ENCODE measurements at places on chromosomes 7 and 10.
A peak's percentile ranks its signal among the peaks of the same experiment; 100 is the strongest.

DNA sequence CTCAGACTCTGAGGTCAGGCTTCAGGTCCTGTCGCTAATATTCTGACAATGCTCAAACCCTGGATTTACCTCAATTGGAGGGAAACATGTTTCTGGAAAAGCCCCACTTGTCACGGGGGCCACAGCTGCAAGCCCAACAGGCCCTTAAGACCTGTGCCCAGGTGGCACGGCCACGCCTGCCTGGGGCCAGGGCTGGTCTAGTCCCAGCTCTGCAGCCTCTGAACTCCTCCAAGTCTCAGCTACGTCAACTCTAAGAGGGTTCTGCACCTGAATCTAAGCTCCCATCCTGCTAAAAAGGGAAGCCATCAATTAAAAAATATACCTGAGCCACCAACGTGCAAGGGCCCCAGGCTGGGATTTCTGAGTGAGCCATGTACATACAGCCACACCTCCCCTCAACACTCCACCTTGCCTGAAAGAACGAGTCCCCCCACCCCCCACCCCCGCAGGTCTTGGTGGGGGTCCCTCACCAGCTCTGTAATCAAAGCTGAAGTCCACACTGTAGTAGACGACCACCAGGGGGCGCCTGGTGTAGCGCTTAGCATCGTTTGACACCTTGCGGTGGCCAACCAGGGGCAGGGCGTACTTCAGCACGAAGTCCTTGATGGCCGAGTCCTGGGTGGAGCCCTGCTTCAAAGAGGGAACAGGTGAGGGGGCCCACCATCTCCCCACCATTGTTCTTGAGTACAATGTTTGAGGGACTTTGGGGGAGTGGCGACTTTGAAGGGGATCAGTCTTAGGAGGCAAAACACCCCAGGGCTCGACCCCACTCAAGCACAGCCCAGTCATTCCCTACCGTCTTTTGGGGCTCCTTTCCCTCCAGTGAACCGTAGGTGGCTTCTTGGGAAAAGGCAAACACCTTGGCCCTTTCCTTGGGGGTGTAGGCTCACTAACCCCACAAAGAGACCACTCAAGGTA is 22.6 kb downstream of the PDIA4 start:
- DNase-seq, result peak; percentile 92

DNA sequence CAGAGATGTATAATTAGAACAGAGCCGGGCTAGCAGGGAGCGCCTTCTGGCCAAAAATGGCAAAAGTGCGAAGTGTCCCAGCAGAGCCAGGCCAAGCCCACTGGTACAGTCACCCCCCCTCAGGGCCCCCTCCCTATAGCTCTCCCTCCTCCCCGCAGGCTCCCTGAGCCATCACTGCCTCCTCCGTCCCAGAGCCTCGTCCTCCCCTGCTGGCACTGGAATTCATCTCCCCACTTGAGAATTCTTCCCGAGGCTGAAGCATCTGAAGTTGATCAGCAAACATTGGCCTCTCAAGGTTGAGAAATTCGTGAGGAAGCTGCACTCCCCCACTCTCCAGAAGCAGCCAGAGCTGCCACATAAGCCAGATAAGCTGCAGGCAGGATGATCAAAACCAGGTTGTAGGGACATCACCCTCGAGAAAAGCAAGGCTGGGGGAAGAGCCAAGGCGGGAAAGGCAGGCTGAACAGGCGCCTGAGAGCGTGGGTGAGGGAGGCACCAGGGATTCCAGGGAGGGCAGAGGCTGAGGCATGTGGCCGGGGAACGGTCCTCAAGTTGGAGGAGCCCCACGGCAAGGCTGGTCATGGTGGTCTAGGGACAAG is 23.4 kb downstream of the CAMK2G start:
- DNase-seq, result no peak

DNA sequence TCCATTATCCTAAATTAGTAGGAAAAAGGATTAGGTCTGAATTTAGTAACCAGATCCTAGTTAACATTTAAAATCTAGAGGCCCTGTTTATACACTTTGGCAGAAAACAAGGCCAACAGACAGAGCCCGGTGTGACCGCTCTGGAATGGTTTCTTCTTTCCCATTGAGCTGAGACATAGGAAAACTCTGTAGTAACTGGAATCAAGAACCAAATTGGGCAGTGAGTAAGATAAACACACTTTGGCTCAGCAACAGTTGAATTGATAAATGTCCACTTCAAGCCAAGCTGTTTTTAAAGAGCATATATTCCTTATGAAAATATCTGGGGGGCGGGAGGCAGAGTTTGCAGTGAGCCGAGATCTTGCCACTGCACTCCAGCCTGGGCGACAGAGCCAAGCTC is 343.7 kb upstream of the SEMA3A start:
- no peak for DNase-seq

GRCh38 chr10:50367732-50368131 is 116.4 kb upstream of the ASAH2 start:
- no peak for DNase-seq

DNA sequence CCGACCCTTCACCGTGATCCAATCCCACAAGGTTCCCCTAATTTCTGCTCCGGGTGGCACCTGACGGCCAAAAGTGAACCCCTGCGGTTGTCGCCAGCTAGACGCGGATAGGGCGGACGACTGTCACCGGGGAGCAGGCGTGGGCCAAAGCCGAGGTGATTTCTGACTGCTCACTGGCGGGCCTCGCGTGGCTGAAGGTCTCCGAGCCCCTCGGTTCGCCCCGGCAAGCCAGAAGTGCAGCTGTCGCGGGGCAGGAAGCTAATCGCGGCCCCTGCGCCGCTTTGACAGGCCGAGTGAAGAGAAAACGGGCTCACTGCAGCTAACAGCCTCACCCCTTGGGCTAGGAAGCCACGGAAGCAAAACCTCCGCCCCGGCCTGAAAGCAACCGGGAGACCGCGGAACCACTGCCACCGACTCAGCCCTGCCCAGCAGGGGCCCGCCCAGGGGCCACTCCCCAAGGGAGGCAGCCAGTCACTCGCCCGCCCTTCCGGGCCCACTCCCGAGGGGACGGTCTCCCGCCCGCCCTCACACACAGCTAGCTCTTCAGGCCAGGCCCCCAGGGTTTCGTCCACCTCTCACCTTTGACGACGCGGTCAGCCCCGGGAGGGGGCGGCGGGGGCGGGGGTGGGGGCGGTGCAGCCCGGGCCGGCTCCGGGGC is 469 bp downstream of the PPP3CB start:
- peak; percentile 81 for DNase-seq

DNA sequence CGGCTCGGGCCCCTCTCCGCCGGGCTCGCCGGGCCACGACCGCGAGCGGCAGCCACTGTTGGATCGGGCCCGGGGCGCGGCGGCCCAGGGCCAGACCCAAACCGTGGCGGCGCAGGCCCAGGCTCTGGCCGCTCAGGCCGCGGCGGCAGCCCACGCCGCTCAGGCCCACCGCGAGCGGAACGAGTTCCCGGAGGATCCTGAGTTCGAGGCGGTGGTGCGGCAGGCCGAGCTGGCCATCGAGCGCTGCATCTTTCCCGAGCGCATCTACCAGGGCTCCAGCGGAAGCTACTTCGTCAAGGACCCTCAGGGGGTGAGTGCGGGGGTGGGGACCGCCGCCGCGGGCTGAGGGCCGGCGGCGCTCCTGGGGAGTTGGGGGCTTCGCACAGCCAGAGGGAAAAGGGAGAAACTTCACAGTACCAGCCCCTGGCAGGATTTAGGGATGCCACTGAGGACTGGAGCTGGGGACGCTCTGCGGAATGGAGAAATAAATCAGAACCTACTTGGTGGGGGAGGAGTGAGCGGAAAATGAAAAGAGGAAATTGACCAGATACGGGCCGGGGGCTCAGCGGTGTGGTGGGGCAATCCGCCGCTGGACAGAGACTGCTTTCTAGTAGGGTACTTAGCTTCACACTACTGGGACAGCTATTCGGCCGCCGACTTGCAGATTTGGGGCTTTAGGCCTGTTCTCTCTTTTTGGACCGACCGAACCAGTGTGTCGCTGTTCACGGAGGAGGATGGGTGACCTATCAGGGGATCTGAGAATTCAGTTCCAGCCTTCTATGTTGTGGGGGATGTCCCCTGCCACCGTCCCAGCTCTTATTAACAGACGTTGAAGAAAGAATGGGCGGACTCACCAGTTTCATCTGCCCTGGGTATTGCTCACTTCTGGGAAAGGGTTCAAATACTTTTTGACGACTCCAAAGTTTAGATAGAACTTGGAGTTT is 669 bp downstream of the PI4K2A start:
- DNase-seq, result peak; percentile 37

DNA sequence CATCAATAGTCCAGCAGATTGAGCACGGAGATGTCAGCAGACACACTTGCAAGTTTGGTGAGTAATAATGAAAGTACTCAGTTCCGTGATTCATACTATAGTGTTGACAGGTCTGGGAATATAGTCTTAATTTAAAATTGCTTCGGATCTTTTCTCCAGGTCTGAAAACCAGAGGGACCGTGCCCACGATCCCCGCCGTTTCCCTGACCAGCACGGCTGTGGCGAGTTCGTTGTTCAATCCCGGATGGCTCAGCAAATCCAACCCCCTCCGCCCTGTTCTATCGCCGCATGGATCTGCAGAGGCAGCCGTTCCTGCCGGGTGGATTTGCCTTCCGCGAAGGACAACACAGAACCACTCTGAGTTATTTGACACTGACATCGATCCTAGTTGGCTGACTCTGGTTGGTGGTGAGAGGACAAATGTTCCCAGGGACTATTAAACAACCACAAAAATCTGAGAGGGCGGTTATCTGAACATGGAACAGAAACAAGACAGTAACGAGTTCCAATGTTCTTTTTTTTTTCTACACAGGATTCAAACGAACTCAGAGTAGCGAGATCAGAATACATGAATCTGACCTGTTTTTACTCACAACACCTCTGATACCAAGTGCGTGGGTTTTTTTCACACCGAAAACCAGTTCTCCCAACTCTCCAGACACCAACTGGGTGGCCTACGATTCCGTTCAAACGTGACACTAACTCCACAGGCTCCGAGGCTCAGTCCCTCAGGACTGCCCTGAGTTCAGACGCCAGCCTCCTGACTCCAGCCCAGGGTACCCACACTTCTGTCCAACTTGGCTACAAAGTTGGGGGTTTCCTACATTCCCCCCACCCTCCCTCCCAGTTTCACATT is 52.7 kb downstream of the RBM17 start:
- DNase-seq, result no peak

GRCh38 chr7:81482600-81483186 is 287.2 kb downstream of the HGF start:
- DNase-seq, result peak; percentile 17

- DNase-seq, result no peak
Observed at GRCh38 chr10:112307358-112308124, 24.3 kb downstream of the TECTB start.

DNA sequence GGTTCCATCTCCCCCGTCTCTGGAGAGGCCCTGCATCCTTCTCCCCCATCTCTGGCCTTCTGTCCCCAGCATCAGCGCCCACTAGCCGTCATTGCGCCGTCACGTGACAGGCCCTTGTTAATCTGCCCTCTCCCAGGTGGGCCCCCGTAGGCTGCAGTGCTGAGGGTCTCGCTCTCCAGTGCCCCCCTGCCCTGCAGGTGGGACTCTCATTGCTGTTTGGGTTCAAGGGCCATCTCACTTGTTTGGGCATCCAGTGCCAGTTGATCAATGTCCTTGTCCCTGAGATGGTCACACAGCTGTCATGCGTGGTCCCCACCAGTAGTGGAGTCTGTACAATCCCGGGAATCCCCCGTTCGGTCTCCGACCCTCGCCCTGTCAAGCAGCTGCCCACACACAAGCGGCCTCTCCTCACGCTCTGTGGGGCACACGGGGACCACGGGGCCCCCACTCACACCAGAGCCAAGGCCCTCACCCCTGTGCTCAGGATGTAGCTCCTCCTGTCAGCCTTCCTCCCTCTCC is 114.0 kb downstream of the INPP5A start:
- DNase-seq, result no peak

DNA sequence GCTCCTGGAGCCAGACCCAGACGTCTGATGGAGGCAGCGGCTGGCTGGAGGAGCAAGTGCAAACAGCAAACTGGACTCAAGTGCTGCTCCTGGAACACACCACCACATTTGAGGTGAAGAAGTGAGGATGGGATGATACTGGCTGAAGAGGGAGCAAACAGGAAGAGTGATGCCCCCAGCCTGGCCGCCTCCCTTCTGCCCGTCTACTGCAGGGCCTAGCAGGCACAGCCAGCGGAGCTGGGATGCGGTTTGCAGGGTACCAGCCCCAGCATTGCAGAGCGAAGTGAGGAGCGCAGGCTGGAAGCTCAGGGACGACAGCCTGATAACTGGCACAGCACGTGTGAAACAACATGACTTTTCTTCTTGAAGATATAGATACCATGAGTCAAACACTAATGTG is 111.8 kb upstream of the ZNF32 start:
- no peak for DNase-seq

All from natural killer cell (primary cell).